NCI-H510A (cell line): ENCODE measurements at places on chromosomes 13 and 19.

- DNase-seq: no peak
Observed at GRCh38 chr13:42039457-42039945, 8.9 kb upstream of the DGKH start.

DNA sequence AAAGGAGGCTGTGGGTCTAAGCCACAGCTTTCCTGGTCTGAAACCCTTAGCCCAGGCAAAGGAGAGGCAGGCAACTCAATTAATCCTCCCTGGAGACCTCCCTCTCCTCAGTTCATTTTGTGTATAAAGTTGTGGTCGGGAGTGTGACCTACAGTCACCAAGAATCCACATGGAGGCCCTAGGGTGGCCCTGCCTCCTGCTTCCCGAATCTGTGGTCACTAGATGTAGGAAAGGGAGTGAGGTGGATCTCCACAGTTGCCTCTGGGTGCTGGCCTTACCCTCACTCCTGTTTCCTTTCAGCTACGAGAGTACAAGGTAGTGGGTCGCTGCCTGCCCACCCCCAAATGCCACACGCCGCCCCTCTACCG, 1.3 kb downstream of the RPL18A start:
- no peak for DNase-seq

GRCh38 chr13:91119643-91120042, 227.8 kb upstream of the MIR17HG start:
- DNase-seq: no peak

GRCh38 chr19:48568345-48568886, 16.4 kb downstream of the SULT2B1 start:
- DNase-seq: no peak

DNA sequence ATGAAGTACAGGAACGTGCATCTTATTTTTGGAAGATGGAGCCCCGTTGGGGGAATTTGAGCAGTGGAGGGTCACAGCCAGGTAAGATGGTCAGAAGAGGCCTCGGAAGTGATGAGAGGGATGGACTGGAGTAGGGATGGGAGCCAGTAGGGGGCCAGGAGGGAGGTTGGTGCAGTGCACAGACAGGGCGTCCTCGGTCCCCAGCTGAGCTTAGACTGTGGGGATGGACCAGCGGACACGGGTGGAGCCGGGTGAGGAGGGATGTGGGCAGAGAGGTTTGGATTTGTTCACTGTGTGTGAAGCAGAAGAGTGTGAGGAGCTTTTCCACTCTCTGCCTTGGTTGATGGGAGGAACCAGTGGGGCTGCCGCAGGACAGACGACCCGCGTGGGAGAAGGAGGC, 10.6 kb downstream of the RPS9 start:
- DNase-seq: no peak

- DNase-seq: no peak
Observed at GRCh38 chr13:34748596-34748995, 193.5 kb upstream of the NBEA start.

DNA sequence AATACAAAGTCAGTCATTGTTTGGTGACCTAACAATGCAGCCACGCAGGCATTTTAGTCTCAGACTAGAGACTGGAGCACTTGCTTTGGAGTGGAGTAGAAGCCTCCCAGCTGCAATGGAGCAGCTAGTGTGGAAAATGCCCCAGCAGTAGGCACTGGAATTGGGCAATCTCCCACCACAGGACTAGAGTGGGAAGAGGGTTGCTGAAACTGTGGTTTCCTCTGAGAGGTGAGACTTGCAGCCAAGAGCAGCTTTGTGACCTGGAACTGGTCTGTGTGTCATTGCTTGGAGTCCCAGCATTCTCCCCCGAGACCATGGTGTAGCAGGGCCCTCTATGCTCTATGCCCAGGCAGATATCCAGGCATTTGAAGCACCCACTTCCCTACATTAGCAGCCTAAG, 556.3 kb downstream of the UQCRFS1 start:
- no peak for DNase-seq

DNA sequence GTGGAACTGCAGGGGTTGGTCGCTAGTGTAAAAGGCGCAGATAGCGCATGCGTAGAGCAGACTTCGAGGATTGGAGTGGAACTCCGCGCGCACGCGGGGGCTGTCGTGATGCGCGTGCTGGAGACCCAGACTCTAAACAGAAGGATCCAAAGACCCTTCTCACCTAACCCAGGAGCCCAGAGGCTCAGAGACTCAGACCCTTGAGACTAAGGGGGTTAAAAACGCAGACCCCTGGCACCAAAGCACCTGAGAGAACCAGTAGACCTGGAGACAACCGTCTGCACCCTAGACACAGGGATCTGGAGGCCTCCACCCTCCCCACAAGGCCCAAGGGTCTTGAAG, 567 bp upstream of the CTU1 start:
- DNase-seq: no peak

- no peak for DNase-seq
Observed at GRCh38 chr13:28415994-28416421, 78.9 kb downstream of the FLT1 start.

DNA sequence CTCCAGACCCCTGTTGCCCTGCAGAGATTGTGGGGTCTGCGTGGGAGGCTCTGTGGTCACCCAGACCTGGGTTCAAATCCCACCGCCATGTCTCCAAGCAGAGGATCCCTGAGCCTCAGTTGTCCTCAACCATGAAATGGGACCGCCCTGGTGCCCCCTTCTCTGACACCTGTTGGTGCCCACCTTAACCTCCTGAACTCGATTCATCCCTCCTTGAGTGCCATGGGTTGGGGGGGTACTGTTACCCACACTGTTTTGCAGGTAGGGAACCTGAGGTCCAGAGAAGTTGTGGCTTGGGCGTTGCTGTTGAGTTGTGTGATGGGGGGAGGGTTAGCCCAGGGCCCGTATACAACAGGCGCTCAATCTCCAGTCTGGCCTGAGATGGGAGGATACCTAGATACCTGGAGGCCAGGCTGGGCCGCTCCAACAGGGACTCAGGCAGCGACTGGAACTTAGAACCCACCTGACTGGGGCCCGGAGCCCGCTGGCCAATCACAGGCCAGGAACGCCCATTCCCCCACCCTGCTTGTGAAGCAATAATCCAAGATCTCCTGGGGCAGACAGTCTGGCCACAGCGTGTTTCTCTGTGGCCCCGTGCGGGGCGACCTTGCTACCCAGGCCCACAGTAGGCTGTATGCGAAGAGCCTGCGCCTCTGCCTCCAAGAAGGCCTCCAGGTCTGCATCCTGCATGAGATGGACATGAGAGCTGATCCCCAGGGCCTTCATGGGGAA, 2.8 kb downstream of the ARID3A start:
- DNase-seq: no peak

DNA sequence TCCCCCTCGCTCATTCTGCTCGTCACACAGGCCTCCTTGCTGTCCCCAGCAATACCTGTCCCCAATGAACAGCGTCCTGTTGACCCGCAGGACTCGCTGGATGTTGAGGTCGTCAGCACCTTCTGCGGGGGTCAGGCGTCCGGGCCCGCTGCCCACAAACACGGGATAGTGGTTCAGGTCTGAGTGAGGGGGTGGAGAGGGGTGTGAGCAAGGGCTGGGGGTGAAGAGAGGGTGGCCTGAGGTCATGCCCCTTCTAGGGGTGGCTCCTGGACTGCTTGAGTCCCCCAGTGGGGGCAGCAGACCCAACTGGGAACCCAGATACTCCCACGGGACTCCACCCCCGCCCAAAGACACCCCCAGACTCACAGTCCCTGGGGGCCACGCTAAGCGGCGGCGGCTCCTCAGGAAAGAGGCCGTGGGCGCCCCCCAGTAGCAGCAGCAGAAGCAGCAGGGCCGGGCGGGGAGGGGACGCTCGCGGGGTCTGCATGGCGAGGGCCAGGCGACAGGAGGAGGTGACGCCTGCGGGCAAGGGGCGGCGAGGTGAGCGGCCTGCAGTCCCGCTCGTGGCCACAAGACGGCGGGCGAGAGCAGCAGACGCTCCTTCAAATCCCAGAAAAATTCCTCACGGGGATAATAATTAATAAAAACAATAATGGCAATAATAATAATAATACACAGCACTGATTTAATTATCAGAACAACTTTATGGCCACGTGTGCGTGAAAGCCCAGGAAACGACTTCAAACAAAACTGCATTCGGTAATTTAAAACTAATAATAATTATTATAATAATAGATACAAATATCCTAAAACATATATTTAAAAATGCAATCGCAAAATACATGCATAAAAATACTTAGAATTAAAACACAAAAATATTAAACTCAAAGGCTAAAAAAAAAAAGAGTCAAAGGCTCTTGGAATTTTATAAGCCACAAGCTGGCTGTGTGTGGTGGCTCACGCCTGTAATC, 1.2 kb downstream of the SEMA6B start:
- no peak for DNase-seq

GRCh38 chr19:29810504-29810871, 1.3 kb upstream of the CCNE1 start:
- DNase-seq: no peak

GRCh38 chr13:75151081-75151643, 330.8 kb downstream of the TBC1D4 start:
- DNase-seq: no peak

- DNase-seq: no peak
Observed at GRCh38 chr13:79779761-79780160, 298.8 kb downstream of the NDFIP2 start.

DNA sequence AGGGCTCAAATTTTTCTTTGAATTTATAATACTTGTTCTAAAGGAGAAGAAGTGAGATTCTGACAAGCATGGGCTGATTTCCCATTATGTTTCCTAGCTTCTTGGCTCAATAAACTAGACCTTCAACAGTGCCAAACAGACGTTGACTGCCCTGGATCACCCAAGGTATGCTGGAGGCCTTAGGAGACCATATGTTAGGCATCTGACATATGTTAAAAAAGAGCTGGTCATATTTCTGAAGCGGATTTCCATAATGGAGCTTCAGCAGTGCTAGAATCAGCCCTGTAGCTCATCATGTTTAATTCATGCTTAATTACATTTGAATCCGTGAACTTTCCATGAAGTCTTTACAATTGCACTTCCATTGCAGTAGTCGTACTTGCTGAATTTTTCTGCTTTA, 653.3 kb downstream of the DIAPH3 start:
- DNase-seq: no peak

DNA sequence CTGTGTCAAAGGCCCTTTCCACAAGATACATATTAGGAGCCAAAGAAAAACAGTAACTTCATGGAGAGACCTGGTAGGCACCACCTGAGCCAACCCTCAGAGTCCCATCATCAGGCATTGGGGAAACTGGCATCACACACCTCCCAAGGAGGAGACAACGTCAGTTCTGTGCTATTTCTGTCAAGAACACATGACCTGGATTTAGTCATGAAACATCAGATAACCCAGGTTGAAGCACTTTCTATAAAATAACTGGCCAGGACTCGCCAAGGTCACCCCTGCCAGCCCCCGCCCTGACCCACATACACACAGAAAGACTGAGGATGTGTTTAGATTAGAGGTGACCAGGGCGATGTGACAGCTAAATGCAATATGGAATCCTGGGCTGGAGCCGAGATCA, 35.6 kb downstream of the COL4A1 start:
- DNase-seq: no peak

DNA sequence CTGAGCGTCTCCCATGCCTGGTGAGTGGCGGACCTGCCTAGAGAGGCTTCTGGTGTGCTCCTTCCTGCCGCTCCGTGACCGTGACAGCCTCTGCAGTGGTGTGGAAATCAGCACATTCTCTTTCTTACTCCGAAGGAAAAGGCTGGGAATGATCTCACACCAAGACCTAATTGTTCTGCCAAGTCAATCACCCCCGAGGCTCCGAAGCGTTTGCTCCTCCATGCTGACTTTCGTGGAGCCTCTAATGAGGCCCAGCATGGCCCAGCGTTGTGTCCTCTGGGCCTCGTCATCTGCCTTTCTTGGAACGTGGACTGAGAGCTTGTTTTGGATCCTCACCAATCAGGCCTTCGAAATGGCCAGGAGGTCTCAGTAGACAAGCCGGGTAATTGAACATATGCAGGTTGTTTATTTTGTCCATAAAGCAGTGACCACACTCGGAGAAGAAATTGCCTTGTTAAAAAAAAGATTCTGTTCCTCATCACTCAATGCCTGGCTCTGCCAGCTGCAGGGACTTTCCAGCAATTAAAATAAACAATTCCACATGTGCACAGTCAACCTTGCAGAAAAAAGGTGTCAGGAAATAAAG, 107.1 kb downstream of the UBL3 start:
- DNase-seq: no peak

DNA sequence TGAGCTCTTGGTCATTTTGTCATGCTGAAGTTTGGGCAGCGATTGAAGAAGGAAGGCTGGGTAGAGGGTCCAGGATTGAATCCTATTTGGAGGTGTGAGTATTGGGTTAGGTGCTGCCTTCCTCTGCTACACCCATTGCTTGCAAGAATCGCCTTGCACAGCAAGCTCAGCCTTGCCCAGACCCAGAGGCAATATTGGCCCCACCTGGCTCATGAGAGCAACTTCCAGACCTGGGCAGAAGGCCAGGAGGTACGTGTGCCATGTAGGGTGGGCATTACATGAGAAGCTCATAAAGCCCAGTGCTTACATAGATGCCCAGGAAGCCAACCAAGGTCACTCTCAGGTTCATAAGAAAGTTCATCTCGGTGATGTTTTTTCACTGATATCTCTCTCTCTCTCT, 718.0 kb downstream of the EFNB2 start:
- DNase-seq: no peak

- DNase-seq: no peak
Observed at GRCh38 chr19:3966051-3967017, 4.6 kb downstream of the DAPK3 start.
